Prostate gland (tissue), 2 donors: ENCODE measurements at places on chromosomes 5 and 9. TPM values are rescaled to one million over a fixed set of nuclear protein-coding genes. Genes with fewer than 3 reads are reported as not detected.
A peak's percentile ranks its signal among the peaks of the same experiment; 100 is the strongest.

SLC46A2 gene
- total RNA-seq = not detected

DNA sequence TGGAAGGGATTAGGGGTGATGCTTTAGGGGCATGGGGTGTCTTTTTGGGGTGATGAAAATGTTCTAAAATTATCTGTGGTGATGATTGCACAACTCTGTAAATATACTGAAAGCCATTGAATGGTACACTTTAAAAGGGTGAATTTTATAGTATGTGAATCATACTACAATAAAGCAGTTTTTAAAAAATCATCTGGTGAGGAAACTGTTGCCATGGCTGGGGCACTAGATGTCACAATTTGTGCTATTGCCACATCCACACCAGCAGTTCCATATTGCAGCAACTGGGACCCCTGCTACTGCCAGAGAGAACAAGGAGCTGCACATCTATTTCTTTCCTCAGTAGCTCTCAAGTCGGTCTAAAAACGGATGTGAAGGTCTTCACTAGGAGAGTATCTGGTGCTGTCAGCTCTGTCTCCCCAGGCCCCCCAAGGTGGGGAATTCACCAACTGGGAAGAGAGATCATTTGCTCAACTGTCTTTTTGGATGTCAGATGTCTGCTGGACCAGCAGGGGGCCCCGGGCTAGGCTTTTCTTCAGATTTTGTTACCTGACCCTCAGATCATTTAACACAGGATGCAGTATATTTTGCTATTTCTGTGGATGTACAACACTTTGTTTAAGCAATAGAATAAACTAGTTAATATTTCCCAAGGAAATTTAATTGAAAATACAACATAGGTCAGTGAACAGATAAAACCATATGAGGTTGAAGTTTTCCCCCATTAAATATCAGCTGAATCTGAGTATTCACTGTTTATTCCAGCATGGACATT, 13.2 kb downstream of the CMYA5 start:
- H3K4me3 ChIP-seq = no peak overlapping the region
- H3K4me1 ChIP-seq = no peaks in the 10 kb centered on the region
- no peaks in the 10 kb centered on the region for H3K27me3 ChIP-seq
- H3K36me3 ChIP-seq = no peaks in the 10 kb centered on the region
- no peak for DNase-seq

SPATA31C1 gene
- not detected for total RNA-seq

DNA sequence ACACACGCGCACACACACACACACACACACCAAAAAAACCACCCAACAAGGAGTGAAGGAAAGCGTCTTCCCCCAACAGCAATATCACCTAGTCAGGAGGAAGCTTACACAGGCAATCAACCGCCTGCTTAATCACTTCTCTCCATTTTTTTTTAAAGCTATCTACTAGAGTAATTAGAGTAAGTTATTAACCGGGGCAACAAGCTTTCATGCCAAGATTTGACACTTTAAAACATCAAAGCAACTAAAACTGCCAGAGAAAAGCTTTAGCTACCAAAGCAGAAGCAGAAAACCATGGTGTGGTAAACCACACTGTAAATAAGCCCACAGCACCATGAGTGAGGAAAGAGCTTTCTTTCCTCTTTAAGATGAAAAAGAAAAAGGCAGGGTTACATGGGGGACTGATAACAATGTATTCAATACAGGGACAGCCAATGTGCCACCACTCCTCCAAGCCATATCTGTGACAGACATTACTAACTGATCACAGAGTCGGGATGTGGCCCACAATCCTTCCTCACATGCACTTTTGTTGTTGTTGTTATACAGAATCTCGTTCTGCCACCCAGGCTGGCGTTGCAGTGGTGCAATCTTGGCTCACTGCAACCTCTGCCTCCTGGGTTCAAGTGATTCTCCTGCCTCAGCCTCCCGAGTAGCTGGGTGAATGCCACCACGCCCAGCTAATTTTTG, 282.1 kb downstream of the CRB2 start:
- H3K27ac ChIP-seq = no peak overlapping the region
- H3K27me3 ChIP-seq = no peaks in the 10 kb centered on the region
- peak overlapping the region; percentile 1 for H3K4me3 ChIP-seq
- H3K4me1 ChIP-seq = no peaks in the 10 kb centered on the region

PDE6A gene
- total RNA-seq = 0.91 TPM

GRCh38 chr5:151924564-151925301, at the start of gene GLRA1:
Gene GLRA1, minus strand, starts transcription at chr5:151924851. Its CDS starts 302 bp downstream, at chr5:151924549.
- H3K36me3 ChIP-seq = no peaks in the 10 kb centered on the region
- H3K27ac ChIP-seq = no peak within 1 kb of the TSS
- peak; percentile 10 for DNase-seq
- no peak within 1 kb of the TSS for H3K4me3 ChIP-seq

- H3K4me3 ChIP-seq = no peak overlapping the region
- no peaks in the 10 kb centered on the region for H3K4me1 ChIP-seq
- H3K27me3 ChIP-seq = no peaks in the 10 kb centered on the region
- no peak for DNase-seq
- no peaks in the 10 kb centered on the region for H3K36me3 ChIP-seq
These were observed 943.1 kb upstream of the WWC1 start for GRCh38 chr5:167348251-167348926.

LCN12 gene
- total RNA-seq = 4.1 TPM

TCOF1 gene
- 58.3 TPM for total RNA-seq

- no peaks in the 10 kb centered on the region for H3K4me1 ChIP-seq
- H3K27ac ChIP-seq = no peak overlapping the region
- H3K36me3 ChIP-seq = no peaks in the 10 kb centered on the region
These were observed 31.2 kb upstream of the MINAR2 start for GRCh38 chr5:129716651-129717050.

DNA sequence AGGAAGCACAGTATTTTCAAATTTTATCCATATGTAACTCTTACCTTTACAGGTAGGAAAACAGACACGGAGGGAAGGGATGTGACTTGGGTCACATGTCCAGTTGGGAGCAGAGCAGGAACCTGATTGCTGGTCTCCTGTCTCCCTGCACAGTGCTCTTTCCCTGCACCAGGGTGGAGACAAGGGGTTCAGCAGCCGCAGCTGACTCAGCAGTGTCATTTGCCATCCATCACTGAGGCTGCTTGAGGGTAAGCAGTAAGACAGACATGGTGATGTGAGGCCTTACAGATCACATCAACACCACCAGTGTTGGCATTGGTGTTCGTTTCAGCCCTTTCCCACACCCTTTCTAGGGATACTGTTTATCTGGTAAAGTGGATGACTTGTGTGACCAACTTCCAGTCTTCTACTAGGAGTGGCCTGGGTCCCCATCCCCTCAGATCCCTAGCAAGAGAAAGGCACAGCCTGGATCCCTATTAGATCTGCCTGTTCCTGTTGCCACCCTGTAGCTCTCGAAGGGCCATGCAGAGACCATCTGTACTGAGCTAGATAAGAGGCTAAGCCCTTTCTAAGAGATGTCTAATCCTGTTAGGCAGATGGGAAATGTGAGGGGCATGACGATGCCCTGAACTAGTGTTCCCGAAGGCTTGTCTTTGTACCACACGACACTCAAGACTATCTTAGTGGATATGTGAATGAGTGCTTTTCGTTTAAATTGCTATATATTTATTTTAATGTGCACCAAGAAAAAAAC, 29.1 kb downstream of the FRMPD1 start:
- no peak for DNase-seq
- H3K27me3 ChIP-seq = no peaks in the 10 kb centered on the region
- no peak overlapping the region for H3K4me3 ChIP-seq
- no peaks in the 10 kb centered on the region for H3K36me3 ChIP-seq
- H3K4me1 ChIP-seq = no peaks in the 10 kb centered on the region
- no peak overlapping the region for H3K27ac ChIP-seq

DNA sequence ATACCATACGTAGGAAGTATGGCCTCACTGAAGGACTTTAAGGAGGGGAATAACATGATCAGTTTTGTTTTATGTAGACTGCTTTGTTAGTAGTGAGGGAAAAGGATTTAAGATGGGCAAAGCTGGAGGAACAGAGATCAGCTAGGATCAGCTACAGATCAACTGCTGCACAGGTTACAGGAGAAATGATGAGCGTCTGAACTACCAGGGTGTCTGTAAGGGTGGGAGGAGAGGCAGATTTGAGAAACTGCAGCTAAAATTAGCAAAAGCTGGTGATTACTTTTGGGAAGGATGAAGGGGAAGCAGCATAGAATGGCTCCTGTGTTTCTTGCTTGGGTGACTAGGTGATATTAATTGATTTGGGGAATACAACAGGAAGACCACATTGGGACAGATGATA, 39.3 kb downstream of the VCP start:
- H3K36me3 ChIP-seq = no peaks in the 10 kb centered on the region
- H3K4me3 ChIP-seq = no peak overlapping the region

DNAI1 gene
- 5.6 TPM for total RNA-seq
